ENCODE measurements at places on chromosomes 12 and 14. TPM values are rescaled to one million over a fixed set of nuclear protein-coding genes. Genes with fewer than 3 reads are reported as not detected.

Gene PITPNM2
- total RNA-seq: 3.1 TPM

Gene SLCO1B3
- not detected for total RNA-seq

GRCh38 chr14:68899033-68899603 lies 80.0 kb downstream of the ACTN1 start:
- DNase-seq: no peak

GRCh38 chr12:50961708-50962107 lies 9.4 kb downstream of the HIGD1C start:
- DNase-seq: no peak

- no peak for DNase-seq
These were observed 123.9 kb downstream of the DIO2 start for GRCh38 chr14:80087411-80087810.

DNA sequence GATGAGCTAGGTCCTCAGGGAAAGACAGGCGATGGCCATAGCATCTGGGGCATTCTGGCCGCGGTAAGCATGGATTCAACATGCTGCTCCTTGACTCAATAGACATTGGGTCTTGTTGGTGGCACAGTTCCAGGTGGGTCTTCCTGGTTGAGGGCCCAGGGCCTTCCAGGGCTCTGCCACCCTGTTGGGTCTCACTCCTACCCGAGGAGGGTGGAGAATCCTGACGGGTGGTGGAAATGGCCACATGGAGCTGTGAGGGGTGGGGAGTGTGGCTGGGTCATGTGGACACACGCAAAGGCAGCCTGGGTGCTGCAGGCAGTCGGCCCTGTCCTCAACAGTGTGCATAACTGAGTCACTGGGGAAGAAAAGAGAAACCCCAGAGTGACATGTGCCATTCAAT lies 148.1 kb downstream of the KIF26A start:
- DNase-seq: no peak

GRCh38 chr12:124949066-124949465 lies 34.6 kb upstream of the UBC start:
- no peak for DNase-seq

DNA sequence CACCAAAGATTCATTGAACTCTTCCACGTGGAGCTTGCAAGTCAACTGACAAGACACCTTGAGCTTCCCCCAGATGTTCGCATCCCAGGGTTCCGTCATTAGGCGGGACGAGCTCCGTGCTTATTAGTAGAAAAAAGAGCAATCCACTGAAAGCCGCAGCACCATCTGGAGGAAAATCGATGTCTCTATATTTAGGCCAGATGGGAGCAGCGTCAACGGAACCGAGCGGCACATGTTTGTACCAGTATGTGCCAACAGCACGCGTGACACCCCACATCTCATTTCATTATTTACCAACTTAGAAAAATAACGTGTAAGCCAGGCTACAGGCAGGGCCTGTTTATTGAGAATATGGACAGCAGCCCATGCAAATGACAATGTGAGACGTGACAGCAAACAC lies 45.8 kb upstream of the TMEM132D start:
- no peak for DNase-seq
